ENCODE measurements at places on chromosomes 2 and 18. TPM values are rescaled to one million over a fixed set of nuclear protein-coding genes. Genes with fewer than 3 reads are reported as not detected.

- peak; percentile 31 for DNase-seq
Measured at GRCh38 chr2:217316743-217317142, 456.9 kb upstream of the TNP1 start.

DNA sequence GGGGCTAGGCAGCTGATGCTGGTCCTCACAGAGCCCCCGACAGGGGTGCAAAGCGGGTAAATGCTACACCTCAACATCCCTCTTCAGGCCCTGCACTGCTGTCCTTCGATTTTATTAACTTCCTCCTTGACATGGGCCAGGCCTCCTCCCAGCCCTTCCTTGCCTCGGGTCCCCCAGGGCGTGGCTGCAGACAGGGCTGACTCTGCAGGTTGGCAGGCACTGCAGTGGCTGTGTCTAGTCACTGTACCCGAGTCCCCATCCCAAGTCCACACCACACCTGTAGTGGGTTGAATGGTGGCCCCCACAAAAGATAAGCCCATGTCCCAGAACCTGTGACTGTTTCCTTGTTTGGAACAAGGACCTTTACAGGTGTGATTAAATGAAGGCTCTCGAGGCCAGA, 140.2 kb downstream of the TWIST2 start:
- no peak for DNase-seq

- DNase-seq: no peak
Measured at GRCh38 chr2:63875131-63875527, 33.4 kb downstream of the UGP2 start.

DNA sequence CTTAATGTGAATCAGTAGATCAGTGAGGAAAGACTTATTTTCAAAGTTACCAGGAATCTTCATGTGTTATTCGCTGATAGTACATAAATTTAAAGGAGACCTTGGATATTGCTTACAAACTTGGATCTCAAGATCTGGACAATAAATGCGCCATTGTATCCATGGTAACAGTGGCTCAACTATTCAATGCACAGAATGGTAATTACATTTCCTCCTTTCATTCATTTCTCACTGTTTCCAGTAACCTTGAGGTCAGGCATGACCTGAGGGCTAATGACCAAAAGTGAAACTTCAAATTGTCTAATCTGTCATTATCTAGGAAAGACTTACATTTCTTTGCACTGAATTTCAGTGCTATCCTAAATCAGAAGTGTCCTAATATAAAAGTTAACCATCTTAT, 8.1 kb downstream of the LRP2 start:
- no peak for DNase-seq

GRCh38 chr2:105294844-105295481, 34.6 kb downstream of the TGFBRAP1 start:
- peak; percentile 85 for DNase-seq

GRCh38 chr18:28984731-28985130, 807.8 kb upstream of the CDH2 start:
- DNase-seq: no peak

GRCh38 chr2:96423291-96423690, 81.9 kb downstream of the NEURL3 start:
- no peak for DNase-seq

DNA sequence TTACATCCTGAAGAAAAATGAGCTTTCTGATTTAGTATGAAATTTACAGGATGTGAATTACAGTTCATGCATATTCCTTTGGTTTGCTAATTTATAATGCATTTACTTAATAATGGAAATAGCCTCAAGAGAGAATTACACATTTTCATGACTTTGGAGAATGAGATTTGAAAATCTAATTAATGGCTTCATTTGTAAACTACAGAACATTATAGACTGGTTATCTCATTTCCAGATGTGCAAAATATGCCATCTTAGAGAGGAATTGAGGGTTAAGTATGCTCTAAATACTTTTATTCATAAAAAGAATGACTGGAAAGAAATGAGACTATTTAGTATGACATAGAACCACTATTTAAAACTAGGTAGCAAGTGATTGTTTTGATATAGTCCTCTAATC, 94.2 kb upstream of the DNAJC10 start:
- DNase-seq: no peak

- no peak for DNase-seq
Measured at GRCh38 chr2:236945431-236946016, 140.2 kb upstream of the COPS8 start.

DNA sequence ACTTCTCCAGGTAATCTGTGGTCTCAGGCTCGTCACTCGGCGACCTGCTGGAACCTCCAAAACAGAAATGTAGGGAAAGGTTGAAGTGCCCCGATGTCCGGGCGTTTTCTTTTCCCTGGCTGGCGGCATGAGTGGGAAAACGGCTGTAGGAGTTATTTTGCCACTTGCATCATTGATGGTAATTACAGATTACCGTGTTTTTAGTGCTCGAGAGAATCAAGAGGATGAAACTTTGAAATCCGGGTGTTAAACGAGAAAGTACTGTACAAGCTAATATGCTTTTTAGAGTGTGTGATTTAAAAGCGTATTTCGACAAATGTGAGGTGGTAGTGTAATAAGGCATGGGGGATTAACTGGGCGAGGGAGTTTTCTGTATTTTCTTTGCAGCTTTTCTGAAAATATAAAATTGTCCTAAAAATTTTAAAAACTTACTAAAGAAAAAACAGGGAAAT, 819 bp downstream of the GRHL1 start:
- DNase-seq: no peak

DNA sequence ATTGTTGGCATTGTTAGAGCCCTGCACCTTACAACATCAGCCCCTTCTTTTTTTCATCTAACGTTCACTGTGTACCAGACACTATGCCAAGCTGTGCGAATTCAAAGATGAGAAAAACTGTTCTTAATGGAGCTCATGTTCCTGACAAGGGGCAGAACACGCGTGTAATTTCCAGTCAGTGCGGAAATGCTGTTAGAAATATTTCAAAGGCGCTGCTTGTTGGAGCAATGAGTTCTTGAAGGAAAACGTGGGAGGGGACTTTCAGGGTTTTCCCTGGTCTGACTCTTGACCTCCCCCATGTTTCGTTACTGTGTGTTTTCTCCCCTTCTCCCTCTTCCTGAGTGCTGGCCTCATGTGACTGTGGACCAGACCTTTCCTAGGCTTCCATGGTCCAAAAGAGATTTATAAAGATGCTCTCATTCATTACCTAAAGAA, 1.5 kb downstream of the MTHFD2 start:
- DNase-seq: no peak

GRCh38 chr18:8450013-8450412, 159.2 kb upstream of the RAB12 start:
- DNase-seq: no peak

- DNase-seq: no peak
Measured at GRCh38 chr2:84029903-84030575, 429.0 kb downstream of the SUCLG1 start.

DNA sequence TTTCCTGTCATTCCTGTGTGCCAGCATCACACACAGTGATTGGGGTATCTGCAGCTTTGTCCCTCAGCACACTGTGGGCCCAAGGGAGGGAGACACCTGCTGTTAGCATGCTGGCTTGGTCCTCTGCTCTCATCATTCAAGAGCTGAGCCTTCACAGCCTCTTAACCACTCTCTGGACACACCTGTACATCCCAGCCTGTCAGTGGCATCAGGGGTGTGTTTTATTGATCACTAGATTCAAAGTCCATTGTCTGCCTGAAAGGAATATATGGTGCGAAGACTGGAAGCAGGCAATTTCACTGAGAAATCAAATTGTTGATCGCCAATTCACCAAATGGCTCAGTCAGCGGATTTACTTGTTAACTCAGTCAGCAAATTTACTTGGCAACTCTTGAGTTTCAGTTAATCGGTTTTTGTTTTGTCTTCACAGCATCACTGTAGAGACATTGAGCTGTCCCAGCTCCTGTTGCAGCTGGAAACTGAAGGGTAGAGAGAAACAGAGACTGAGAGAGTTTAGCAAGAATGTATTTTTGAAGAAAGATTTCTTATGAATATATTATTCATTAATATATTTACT, 56.3 kb upstream of the TMEM200C start:
- no peak for DNase-seq

DNA sequence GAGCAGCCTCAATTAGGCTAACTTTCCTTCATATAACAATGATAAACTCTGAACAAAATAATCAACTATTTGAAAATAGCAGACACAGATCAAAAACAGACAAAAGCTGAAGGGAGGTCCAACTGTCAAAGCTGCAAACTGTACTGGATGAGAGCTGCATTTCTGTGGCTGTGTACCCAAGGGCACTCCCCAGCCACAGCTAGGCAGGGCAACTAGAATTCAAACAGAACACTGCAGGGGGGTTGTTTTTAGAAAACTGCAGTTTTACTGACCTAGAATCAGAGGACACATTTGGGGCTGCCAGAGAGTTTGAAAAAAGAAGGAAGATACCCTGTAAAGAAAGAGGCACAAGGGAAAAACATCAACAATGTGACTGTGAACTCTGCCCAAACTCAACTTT, 56.8 kb downstream of the SMAD2 start:
- no peak for DNase-seq

DNA sequence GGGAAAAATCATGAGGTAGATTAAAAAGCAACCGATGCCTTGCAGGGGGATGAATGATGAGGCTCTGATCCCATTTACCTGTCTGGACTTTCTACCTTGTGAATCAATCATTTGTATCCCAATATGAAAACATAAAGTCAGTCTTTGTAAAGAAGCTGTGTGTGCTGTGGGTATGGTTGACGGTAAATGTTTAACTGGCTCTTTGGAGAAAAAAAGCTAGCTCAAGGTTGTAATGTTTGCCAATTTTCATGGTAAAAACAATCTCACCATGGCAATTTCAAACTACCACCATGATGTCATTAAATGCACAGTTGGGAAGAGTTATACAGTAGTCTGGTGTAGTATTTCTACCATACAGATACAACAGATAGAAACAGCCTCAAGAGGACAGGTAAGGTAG, 14.6 kb downstream of the TTR start:
- no peak for DNase-seq

DNA sequence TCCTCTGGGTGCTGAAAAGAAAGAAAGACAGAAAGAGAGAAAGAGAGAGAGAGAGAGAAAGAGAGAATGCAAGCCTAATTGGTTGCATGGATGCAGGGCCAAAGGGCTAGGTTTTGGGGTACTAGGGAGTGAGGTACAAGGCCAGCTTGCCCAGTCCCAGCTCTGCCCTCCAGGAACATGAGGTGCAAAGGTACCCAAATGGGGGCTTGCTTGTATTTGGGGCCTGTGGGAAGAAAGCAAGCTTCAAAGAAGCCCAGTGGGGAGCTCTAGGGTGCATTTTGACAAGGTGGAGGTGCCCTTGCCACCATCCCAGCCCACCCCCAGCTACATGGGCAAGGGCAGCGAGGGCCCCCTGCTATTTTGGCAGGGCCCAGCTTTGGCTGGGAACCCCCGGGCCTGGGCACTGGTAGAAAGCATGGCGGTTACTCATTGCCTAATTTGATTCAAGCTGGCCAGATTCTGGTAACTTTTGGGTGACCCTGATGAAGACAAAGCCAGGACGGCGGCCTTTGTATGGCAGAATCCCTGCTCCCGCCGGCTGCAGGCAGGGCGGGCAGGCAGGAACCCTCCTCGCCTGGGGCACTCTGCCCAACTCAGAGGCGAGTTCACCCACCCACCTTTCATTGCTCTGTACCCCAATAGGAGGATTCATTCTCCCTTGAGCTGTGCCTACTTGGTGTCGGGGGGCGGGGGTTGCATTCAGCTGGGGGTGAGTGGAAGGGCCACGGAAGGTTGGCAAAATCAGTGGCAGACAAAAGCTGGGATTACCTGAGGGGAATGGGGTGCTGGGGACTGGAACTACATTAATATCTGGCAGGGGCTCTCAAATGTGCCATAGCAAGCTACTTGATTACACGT, 537 bp upstream of the HOXD4 start:
- no peak for DNase-seq

DNA sequence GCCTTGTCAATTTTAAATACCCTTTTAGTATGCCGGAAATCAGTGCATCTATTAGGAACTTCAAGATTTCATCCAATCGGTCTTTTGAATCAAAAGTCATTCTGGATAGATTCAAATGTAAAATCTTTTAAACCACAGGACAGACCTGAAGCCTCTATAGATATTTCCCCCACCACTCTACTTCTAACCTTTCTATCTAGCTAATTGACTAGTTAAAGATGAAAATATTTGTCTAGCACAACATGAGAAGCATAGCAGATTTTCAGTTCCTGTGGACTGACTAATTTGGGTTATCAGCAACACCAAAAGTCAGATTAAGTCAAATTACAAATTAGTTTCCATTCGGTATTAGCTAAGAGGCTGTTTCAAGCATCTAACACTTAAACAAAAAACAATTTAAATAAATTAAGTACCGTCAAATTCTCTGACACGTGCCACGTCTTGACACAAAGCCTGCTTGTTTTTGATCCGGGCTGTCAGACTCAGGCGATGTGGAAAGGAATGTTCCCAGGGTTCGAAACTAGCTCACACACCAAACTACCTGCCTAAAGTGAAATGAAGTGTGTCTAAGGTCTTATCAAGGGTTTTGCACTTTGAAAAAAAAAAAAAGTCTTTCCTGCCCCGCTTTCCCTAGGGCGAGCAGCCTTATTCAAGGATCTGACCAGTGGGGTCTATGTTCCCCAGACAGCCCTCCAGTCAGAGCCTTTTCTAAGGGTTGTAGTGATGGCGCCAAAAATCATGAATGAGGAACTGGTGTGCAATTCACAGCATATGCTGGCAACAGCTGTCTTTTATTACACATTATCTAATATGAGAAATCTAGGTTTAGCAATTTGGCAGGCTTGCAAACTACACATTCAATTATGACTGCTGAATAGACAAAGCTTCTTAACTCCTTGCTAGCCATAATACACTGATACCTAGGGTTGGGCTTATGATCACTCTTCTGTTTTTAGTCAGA, 4.7 kb downstream of the CYTIP start:
- DNase-seq: peak; percentile 69

GRCh38 chr2:38925982-38926381, 36.3 kb downstream of the ARHGEF33 start:
- DNase-seq: no peak

DNA sequence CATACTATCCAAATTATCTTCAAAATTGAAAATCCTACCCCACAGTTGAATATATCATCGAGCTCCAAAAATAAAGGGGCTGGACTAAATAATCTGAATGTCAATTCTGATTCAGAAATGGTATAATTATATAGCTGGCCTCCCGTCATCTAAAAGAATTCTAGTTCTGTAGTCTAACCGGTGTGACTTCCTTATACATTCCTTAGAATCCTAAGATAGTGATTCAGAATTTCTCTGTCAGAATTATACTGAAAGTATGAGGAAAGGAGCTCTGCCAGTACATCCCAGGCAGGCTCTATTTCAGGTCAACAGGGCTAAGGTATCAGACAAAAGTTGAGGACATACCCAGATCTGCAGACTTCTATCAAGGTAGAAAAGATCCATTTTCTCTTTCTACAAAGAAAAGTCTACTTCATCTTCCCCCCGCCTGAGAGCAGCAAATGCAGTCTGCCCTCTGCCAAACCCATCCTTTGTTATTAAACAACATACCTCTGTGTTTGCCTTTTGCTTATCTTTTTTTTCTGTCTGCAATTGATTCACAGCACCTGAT, 128.5 kb downstream of the METTL4 start:
- DNase-seq: no peak

- no peak for DNase-seq
Measured at GRCh38 chr2:49954059-49954458, 799.7 kb upstream of the FSHR start.

GRCh38 chr2:168552450-168552856, 96.4 kb downstream of the CERS6 start:
- DNase-seq: no peak

GRCh38 chr18:23068570-23069310, 66.5 kb upstream of the CABLES1 start:
- DNase-seq: no peak

TSPYL6 gene
- not detected for polyA plus RNA-seq

GPD2 gene
- 6.2 TPM for polyA plus RNA-seq

L3MBTL4 gene
- polyA plus RNA-seq: 3.9 TPM

VPS4B gene
- 15.7 TPM for polyA plus RNA-seq

C2orf78 gene
- not detected for polyA plus RNA-seq

FIGLA gene
- not detected for polyA plus RNA-seq

LONRF2 gene
- 1.1 TPM for polyA plus RNA-seq
